ENCODE measurements at places on chromosomes 2 and 18. TPM values are rescaled to one million over a fixed set of nuclear protein-coding genes. Genes with fewer than 3 reads are reported as not detected.
A peak's percentile ranks its signal among the peaks of the same experiment; 100 is the strongest.

DNA sequence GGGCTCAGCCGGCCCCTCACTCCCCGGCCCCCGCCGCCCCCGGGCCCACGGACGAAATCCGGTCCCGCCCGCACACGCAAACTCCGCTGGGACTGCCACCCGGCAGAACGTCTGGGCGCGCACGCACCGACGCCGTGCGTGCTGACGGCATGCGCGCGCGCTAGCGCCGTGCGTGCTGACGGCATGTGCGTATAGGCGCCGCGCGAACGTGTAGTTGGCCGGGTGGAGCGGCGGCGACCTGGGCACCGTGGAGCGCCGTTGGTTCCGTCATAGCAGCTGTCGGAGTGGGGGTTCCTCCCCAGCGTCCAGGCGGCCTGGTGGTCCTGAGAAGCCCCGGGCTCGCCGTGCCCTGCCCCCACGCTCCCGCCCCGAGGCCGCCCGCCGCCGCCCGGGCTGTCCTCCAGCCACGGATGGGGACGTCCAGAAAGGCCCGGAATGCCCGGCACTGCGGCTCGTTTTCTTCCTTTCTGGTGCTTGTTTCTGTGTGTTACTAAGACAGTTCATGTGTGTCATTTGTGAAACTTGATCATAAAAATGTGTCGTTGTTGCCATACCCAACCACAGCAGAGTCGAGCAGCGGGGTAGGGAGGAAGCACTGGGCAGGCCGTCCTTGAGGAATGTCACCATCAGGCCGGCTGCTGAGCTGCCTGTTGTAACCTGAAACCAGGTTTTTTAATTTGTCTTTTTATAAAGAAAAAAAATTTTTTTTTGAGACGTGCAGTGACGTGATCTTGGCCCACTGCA lies at the start of gene TXNL4A:
TSS of gene TXNL4A (minus strand) at position 113 of the 744 bp plus-strand sequence. CDS start 171 bp downstream, outside the sequence.
- peak; percentile 86 for DNase-seq

Gene HOXD12
- total RNA-seq: not detected

GRCh38 chr2:34121076-34121475 lies 522.0 kb upstream of the FAM98A start:
- DNase-seq: no peak

DNA sequence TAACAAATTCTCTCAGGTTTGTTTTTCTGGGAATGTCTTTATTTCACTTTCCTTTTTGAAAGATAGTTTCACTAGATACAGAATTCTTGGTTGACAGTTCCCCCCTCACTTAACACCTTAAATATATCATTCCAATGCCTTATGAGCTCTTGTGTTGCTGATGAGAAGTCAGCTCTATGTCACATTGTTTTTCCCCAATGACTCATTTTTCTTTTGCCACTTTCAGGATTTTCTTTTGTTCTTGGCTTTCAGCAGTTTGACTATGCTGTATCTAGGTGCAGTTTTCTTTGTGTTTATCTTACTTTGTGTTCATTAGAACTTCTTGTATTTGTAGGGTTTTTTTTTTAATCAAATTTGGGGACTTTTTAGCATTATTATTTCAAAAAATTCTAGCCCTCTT lies 5.6 kb upstream of the RALBP1 start:
- DNase-seq: no peak

GRCh38 chr18:72700961-72701710 lies 157.0 kb upstream of the CBLN2 start:
- no peak for DNase-seq

DNA sequence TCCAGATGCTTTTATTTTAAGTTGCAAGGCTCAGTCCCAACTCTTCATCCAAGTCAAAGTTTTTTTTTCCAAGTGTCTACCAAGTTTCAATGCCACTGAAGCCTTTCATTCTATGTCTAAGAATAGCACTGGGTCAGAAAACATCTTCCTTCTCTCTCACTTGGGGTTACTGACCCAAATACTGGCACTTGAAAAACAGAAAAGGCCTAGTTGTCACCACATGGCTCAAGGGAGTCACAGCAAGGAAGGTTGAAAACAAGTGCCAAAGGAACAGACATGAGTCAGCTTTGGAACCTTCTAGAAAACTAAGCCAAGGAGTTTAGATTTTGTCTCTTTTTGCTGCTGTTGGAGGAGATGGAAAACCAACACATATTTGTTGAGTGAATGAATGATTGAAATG lies 146.5 kb downstream of the COPS8 start:
- no peak for DNase-seq

- DNase-seq: no peak
Measured at GRCh38 chr18:12032786-12033642, 51.7 kb downstream of the IMPA2 start.

GRCh38 chr2:78779761-78780160 lies 245.7 kb upstream of the REG3G start:
- DNase-seq: no peak

- DNase-seq: no peak
Measured at GRCh38 chr2:175400975-175401374, 219.5 kb upstream of the ATP5MC3 start.

DNA sequence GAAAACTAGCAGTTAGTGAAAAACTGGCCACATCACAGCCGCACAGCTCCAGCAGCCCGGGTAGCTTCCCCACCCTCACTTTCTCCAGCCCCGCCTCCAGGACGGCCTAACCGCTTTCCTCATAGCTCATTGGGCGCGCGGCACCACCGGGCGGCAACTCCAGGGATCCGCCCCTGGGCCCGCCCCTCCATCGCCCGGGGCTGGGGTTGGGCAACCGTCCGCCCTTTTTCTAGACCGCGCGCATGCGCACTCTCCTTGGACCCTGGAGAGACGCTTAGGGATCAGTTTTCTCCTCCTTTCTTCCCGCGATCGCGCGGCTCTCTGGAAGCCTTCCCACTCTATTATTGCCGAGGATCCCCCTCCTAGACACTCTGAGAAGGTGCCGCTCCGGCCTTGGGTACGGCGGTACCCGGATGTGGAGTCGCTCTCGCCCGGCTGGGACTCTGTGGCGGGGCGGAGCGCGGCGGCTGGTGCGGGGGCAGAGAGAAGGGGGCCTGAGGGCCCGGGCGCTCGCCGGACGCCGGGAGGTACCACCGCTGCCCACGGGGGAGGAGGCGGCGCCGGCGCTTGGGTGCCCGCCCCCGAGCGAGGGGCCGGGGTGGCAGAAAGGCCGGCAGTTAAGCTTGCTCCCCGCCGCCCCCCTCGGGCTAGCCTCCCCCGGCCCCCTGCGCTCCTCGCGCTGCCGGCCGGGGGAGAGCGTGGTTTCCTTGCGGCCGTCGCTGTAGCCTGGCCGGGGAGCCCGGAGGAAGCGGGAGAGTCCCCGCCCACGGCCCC lies at the start of gene MIB1:
TSS of gene MIB1 (plus strand) at position 255 of the 774 bp plus-strand sequence. CDS start 792 bp downstream, outside the sequence.
- DNase-seq: peak; percentile 95

DNA sequence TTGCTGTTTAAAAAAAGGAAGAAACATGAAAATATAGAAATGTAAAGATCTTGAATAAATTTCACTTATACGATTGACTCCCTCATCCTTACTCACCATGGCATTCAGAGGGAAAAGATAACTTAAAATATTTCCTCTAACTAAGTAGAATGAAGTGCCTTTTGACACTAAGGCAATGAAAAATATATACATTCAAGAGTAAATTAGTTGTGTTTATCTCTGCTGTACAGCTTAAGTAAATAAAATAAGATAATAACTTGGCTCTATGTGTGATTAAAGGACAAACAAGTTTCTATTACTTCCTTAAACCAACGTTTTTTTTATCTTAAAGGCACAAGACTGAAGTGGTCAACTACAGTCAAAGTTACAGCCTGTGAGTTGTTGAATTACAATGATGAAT lies 142.3 kb upstream of the LRRTM4 start:
- no peak for DNase-seq

Gene TEKT4
- total RNA-seq: not detected

Gene RUFY4
- total RNA-seq: not detected

DNA sequence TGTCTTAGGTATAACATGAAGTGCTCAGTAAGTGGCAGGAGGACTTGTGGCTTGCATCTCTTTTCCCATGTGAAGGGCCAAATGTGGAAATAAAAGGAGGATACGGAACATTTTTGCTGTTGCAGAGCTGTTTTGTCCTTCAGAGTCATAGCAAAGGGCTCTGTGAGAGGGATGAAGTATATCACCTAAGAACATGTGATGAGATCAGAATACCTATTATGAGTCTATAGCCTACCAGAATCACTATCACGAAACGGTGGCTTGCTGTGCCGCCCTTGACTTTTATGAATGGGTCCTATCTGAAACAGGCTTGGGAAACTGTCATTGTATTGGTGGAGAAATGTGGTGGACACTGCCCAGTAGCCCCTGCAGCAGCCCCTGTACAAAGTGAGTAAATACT lies 67.0 kb upstream of the ITGB6 start:
- DNase-seq: no peak

- DNase-seq: no peak
Measured at GRCh38 chr2:193377789-193378188, 1183.1 kb upstream of the TMEFF2 start.

Gene NYAP2
- total RNA-seq: not detected

GRCh38 chr2:150750720-150751119 lies 263.3 kb upstream of the RND3 start:
- no peak for DNase-seq

GRCh38 chr18:58505181-58505580 lies 123.7 kb downstream of the ALPK2 start:
- no peak for DNase-seq

Gene HTR2B
- not detected for total RNA-seq

- no peak for DNase-seq
Measured at GRCh38 chr2:240878341-240878936, 9.8 kb downstream of the AGXT start.

Gene ASB3
- 13.3 TPM for total RNA-seq

- DNase-seq: peak; percentile 42
Measured at GRCh38 chr2:224909885-224910573, 132.2 kb downstream of the DOCK10 start.

DNA sequence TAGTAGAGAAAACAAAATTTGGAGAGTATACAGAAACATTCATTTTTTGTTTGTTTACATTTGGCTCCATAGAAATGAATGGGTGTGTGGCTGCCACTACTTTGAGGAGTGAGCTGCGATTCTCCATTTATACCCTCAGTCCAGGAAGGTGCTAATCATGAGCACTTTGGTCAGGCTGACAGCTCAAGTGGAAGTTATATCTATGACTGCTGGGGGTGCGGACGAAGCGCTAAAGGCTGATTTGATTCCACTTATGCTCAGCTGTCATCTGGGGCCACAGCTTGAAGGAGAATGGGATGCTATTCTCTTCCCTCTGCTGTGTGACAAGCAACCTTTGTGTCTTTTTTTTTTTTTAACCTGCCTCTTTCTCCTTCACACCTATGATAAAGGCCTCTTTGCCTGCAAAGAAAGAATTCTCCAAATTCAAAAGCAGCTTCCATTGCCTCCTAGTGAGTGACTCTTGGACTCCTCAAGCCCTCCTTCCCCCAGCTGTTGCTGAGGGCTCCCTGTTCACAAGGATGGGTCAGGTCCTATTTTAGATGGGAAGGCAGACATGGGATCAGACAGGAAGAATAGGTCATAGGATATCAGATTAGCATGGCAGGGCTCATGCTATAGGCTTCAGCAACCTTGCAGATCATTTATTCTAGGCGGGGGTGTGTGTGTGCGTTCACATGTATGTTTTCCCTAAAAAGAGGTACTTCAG lies 201.6 kb downstream of the SETBP1 start:
- DNase-seq: no peak

Gene NAGK
- total RNA-seq: 46.8 TPM

GRCh38 chr2:239162976-239163687 lies 237.7 kb downstream of the HDAC4 start:
- no peak for DNase-seq

DNA sequence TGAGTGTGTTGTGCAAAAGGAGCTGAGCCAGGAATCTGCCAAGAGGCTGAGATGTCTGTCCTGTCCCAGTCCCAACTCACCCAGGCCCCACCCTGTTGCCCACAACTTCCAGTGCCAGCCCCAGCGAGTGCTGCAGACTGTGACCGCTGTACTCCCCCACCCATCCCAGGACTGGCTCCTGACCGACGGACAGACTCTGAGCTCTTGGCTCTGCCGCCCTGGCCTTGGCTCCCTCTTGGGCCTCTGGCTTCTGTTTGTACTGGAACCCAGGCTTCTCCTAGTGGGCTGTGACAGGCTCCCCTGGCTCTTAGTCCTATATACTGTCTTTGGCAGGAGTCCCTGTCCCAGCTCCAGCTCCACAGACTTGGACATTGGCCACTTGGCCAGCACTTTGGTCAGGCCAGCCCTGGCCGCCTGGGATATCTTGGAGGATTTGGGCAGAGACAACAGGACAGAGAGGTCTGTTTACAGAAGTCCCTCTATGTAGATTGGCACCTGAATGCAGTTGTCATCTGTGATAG lies 41.1 kb downstream of the ACOXL start:
- DNase-seq: peak; percentile 99

DNA sequence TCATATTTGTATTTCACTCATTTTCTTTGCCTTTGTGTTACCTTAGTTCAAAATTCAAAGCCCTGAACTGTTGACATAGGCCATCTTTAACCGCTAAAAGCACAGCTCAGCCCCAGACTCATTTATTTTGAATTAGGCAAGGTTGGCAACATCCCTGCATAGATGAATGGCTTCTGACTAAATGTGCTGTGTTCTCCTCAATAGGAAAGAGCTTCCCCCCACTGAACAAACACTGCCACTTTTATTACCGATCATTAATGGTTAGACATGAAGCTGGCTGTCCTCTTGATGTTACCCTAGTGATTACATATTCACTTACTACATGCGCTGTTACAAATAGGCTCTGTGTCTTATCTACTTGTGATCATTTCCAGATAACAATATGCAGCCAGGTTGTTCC lies 170.7 kb downstream of the ADCYAP1 start:
- DNase-seq: no peak

- peak; percentile 97 for DNase-seq
Measured at GRCh38 chr2:86072271-86072858, 33.3 kb downstream of the POLR1A start.

Gene CHN1
- total RNA-seq: 8.1 TPM

Measured in MG63 (cell line).